ENCODE measurements at places on chromosomes 6 and 20.

DNA sequence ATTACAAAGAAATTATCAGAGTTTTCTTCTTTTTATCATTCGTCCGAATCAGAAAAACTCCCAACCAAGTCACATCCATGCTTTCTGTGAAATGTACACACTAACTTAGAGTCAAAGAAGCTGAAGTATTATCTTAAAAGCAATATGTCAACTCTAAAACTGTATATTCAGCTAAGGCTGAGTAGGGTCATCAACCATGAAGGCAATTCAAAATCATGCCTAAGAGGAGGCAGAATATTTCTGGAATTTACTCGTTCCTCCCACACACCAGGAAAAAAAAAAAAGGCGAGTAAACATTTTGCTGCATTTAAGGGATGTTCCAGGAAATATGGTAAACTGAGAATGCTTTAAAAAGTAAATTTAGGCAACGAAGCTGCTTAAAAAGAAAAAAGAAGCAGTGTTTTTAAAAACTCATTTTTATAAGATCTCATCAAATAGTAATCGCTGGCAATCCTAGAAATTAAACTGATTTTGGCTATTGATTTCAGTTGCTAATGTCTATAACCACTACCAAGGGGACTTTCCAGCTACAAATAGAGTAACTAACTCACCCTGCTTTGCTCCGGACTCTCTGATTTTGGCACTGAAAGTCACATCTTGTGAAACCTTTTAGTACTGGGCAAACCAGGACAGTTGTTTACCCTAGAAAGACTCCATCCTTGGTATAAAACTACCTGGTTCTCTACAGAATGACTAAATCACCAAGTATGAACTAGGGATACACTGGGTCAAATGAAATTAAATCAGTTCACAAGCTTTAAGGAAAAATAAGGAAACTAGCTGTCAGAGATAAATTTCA lies 82.8 kb downstream of the MBOAT1 start:
- no peak for DNase-seq

- no peak for DNase-seq
These were observed 62.7 kb downstream of the RNF182 start for GRCh38 chr6:13987400-13987865.

DNA sequence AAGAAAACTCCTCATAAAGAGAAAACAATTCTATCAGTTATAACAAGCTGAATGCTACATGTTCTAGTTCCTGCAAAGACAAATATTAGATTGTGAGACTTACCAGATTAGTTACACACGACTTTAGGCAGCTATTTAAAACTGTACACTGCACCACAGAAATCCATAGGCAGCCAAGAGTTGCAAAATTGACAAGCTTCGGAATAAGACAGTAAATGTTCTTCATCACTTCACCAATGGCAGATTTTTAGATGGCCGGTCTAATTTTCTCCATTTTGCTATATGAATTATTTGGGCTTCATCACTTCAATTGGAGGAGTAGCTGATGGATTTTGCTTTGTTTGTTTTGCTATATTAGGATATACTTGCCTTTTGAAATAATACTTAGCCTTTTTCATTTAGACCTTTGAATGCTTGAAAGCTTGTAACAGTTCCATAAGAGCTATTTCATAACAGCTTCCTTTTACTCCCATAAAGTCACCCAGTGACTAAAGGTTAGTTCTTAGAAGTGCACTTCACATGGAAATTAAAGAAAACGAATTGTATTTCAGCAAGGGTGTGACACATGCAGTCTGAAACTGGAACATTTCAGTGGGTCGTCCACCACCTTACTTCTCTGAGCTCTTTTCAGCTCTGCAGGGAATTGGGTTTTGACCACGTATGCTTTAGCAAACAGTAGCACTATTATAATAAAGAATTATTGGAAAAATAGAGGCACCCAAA lies at the start of gene ROS1:
Gene ROS1, minus strand, starts transcription at position 512 of the 723 bp plus-strand sequence. Its CDS starts 286 bp downstream, at position 226.
- DNase-seq = no peak

GRCh38 chr6:105791179-105791578 lies 295.0 kb upstream of the PRDM1 start:
- no peak for DNase-seq

DNA sequence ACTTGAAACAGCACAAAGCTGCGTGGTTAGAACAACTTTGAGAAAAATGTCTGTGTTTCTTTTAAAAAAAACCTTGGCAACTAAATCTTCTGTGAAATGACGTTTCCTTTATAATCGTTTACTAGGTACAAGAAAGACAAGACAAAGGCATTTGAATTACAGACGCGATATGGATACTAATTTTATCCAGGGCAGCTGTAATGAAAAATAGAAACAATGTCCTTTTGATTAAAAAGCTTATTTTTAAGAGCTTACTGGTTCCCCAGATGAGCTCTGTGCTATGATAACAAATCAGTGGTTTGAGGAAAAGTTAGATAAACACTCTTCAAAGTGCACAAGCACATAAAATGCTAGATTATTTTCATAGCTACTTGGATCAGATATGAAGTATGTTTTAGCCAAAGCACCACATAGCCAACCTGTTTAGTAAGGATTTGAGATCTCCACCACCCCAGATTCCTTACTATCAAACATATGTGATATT lies 1.6 kb upstream of the SYNCRIP start:
- no peak for DNase-seq

GRCh38 chr6:90993770-90994169 lies 406.9 kb upstream of the MAP3K7 start:
- DNase-seq = no peak

- DNase-seq = no peak
These were observed 100.1 kb downstream of the YTHDF1 start for GRCh38 chr20:63115651-63116411.

DNA sequence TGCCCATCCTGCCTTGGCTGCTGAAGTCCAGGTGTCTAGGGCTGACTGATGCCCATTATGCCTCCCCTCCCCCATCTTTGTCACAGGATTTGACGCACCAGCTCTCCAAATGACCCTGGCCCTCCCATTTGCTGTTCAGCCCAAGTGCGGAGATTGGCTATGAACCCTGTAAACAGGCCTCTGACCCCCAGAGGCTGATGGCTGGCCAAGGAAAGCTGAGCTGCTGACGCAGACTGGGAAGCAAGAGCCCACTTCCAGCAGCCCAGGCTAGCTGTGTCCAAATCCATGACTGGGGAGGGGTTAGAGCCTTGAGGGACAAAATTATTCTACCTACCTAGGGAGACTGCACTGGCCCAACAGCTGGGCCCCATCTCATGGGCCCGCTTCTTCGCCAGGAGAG lies 797 bp upstream of the GNRH2 start:
- no peak for DNase-seq

DNA sequence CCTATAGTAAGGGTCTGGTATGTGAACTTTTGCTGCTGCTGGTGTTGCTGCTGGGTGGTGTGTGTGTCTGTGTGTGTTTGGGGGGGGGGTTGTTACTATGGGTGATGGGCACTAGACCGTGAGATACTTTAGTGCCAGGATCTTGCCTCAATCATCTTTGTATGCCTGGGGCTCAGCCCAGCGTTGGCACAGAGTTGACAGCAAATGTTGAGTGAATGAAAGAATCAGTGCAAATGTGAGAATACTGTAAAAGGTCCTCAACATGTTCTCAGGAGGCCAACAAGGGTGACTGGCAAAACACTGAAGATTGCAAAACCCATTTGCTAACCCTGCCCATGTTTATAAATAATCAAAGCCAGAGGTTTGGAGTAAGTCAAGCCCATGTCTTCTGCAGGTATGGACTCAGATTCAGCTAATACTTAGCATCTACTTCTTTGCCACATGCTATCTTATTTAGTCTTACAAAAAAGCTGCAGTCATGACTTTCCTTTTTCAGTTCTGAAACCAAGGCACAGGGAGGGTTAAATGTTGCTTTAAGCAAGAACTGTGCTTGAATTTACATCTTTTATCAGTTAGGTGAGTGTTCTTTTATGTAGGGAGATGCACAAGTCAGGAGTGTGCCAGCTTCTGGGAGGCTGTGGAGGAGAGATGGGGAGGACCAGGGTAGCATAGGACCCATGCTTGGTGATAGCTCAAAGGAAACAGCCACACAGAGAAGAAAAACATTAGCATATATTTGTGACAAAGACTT lies 125.3 kb upstream of the SPACA1 start:
- DNase-seq = no peak

DNA sequence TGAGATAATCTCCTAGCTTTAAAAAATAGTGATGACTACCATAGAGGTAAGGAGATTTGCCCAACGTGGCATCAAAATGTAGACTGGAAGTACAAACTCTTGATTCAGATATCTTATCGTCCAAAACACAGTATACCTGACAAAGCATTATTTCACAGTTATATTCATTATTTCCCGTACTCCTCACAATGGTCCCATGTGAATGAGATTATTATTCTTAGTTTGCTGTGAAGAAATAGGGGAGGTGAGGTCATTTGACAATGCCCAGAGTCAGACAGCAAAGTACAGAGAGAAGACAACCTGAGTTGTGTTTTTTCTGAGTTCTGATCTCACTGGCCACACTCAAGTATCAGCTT lies 1.2 kb upstream of the TFB1M start:
- DNase-seq = no peak

DNA sequence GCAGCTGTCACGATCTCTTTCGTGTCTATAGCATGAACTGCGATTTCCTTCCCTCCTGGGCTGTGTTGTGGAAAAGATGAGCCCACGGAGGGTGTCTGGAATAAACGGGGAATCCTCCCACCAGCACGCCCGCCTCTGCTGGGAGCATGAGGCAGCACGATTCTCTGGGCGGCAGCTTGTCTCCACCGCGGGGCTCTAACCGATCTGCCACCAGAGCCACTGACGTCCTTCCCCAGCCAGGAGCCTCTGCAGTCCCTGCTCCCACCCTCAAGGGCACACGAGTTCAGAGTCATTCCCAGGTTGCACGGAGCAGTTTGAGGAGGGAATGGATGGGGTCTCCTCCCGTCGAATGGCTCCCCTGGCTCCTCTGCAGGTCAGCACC lies 197.6 kb downstream of the DLL1 start:
- no peak for DNase-seq

DNA sequence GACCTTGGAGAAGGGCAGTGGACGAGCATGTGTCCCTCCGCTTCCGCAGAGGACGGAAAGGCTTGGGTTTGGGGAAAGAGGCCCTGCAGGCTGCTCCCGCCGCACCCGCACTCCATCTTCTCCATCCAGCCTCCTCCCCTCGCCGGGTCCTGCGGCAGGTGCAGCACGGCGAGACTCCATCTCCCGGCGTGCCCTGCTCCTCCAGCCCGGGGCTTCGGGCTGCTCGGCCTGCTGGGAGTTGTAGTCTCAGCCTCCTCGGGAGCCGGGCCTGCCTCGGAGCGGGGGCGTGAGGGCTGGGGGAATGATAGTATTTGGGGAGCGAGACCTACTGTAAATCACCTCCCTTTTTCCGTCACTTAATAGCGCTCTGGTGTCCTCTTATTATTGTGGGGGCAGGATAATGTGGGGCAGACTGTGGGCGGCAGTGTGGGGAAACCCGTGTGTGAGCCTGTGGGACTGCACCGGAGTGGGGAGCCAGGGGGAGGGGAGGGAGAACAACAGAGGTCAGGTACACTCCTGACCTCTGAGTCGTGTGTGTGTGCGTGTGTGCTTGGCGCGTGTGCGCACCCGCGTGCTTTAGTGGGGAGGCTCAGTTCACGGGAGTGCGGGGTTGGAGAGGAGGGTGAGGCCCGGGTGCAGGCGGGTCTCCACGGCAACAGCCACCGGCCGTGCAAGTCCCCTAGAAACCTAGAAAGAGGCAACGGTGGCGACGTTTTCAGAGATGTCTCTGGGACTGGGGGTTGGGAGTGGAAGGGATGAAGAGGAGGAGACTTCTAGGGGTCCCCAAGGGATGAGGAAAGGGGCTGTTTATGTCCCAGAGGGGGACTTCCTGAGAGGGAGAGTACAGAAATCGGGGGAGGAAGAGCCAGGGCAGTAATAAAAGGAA lies 4.1 kb downstream of the TTBK1 start:
- DNase-seq = peak; percentile 54

DNA sequence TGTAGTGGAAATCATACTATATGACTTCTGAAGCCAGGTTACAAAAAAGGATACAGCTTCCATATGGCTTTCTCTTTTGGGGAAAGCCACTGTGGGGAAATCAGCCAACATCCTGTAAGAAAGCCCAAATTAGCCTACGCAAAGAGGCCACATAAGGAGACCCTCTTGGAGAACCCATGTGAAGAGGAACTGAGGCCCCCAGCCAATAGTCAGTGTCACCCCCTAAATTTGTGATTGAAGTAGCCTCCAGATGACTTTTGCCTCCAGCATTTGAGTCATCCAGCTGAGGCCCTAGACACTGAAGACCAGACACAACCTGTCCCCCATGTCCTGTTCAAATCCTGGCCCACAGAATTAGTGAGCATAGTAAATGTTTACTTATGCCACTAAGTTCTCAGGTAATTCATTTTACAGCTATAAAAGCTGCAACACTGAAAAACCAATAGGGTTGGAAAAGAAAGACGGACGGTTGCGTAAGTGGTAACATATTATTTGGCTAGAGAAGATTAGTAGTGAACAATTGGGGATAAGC lies 60.4 kb downstream of the HMGCLL1 start:
- no peak for DNase-seq

- DNase-seq = no peak
These were observed 14.6 kb downstream of the TJAP1 start for GRCh38 chr6:43491750-43492661.

- DNase-seq = no peak
These were observed 28.2 kb downstream of the ESF1 start for GRCh38 chr20:13756551-13756950.

GRCh38 chr6:2885967-2886735 lies 17.0 kb downstream of the SERPINB9 start:
- DNase-seq = no peak

DNA sequence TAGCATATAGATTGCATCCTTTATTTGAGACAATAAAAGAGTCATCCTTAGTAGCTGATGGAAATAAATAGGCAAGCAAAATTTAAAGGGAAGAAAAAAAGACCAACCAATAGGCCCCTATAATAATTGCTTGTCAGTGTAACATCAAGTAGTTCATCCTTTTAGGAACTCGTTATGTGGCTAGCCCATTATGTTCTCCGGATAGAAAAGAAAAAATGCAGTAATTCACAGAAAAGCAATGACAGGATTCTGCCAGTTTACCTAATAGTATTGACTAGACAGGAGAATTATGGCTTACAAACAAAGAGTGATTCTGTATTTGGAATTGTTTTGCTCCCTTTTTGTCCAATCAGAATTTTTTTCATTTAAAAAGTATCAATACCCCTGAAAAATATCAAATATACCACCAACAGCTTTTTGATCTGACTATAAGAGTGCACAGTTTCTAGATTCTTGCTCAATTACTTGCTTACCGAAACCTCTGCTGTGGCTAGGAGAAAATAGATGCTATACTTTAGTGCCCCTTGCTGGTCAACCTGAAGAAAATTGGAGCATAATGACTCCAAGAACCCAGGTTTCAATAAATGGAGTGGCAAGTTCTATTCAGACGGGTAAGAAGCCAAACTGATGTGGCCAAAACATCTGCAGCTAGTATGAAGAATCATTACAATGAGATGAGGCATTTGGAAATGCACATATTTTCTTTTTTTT lies 91.5 kb upstream of the SASH1 start:
- no peak for DNase-seq

DNA sequence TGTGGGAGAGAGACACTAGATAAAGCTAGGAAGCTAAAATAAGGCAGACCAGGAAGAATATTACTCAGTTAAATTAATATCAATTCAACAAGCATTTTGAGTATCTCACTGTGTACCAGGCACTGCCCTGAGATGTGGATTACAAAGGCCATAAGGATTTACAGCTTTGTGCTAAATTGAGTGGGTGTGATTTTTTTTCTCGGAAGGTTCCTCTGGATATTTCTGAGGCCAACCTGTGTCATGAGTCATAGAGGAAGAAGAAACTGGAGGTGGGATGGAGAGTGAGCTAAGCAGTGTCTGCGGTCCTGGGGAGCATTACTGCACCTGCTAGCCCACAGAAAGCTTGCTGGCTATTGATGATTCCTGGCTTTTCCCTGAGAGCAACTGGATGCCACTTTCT lies 135.2 kb downstream of the RFPL4B start:
- no peak for DNase-seq
